ENCODE measurements at places on chromosomes 12 and 14. TPM values are rescaled to one million over a fixed set of nuclear protein-coding genes. Genes with fewer than 3 reads are reported as not detected.

The AKAP3 gene
- 7.7 TPM for total RNA-seq

The PCED1B gene
- 73.6 TPM for total RNA-seq

The BMP4 gene
- total RNA-seq: 0.21 TPM

DNA sequence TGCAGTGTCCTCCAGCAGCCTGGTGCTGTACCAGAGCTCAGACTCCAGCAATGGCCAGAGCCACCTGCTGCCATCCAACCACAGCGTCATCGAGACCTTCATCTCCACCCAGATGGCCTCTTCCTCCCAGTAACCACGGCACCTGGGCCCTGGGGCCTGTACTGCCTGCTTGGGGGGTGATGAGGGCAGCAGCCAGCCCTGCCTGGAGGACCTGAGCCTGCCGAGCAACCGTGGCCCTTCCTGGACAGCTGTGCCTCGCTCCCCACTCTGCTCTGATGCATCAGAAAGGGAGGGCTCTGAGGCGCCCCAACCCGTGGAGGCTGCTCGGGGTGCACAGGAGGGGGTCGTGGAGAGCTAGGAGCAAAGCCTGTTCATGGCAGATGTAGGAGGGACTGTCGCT, 15.2 kb downstream of the C12orf43 start:
- H3K4me3 ChIP-seq: no peak overlapping the region
- no peak for DNase-seq
- peaks cover 13% of the 10 kb centered on the region for H3K36me3 ChIP-seq
- H3K27me3 ChIP-seq: no peaks in the 10 kb centered on the region
- H3K4me1 ChIP-seq: no peaks in the 10 kb centered on the region
- H3K27ac ChIP-seq: no peak overlapping the region

DNA sequence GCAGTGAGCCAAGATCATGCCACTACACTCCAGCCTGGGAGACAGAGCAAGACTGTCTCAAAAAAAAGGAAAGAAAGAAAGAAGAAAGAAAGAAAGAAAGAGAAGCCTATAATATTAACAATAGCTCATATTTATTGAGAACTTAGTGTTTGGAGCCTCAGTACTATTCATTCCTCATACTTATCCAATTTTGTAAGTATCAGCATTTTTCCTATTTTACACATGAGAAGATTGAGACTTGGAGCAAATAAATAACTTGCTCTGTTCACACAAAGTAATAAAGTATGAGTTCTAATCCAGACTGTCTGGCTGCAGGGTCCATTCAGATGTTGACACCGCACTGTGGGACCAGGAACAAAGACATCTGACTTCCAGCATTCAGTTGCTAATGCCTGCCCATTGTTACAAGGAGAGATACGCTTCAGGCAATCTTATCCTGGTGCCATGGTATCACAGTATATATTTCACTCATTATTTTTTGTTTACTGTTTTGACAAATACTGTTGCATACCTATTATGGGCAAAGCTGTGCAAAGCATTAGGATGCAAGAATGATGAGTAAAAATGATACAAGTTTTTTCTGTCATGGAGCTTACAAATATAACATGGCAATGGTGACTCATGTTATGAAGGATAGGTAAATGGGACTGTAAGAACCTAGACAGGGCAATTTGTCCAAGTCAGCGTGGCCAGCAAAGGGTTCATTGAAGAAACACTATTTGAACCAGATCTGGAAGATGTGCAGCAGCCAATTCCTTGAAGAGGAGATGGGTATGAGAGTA, 21.4 kb upstream of the TMTC2 start:
- no peak overlapping the region for H3K4me3 ChIP-seq
- H3K4me1 ChIP-seq: no peaks in the 10 kb centered on the region
- no peak overlapping the region for H3K27ac ChIP-seq
- no peaks in the 10 kb centered on the region for H3K36me3 ChIP-seq

Data from activated T-cell treated with anti-CD3 and anti-CD28 coated beads, Interleukin-2, amount 50 U/mL, for 72 hours (primary cell).